ENCODE measurements at places on chromosomes 12 and 14.

DNA sequence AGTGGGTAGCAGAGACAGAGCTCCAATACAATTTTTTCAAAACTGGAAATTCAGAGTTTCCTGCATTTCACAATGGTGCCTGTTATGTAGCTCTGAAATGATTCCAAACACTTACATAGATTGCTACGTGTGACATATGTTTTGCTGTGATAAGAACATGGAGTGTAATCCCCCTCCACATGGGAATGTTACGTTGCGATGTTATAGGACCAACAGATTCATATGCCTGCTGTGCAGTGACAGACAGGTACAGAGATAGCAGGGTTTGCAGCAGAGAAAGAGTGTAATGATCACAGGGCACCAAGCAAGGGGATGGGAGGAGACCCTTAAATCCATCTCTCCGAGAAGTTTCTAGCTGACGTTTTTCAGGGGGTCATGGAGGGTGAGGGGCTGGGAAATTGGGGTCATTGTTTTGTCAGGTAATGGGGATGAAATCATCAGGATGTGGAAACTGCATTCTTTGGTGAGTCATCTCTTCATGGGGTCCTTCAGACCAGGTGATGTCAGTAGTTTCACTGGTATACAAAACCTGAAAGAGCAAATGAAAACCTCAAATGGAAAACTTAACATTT is 76.6 kb upstream of the OSBPL8 start:
- DNase-seq = no peak

DNA sequence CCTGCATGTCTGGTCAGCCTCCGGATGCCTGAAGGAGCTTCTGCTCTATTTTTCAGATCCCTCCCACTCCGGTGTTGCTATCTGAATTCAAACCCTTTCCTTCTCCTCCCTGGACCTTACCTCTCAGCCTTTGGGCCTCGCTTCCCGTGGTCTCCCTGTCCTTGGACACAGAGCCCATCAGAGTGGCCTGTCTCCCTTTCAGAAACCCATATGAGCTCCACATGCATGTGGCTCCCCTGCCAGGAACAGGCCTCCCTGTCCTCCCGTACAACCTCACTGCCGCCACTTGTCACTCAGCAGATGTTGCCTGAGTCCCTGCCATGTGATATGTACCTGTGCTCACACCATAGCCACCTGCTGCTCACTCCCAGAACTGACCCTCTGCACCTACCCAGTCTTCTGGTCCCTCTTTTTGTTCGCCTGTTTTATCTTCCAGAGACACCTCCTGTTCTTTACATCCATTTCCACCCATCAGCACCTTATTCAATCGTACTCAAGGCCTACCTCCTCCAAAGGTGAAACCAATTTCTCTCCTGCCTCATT is 182.5 kb downstream of the ZFP36L1 start:
- DNase-seq = no peak

DNA sequence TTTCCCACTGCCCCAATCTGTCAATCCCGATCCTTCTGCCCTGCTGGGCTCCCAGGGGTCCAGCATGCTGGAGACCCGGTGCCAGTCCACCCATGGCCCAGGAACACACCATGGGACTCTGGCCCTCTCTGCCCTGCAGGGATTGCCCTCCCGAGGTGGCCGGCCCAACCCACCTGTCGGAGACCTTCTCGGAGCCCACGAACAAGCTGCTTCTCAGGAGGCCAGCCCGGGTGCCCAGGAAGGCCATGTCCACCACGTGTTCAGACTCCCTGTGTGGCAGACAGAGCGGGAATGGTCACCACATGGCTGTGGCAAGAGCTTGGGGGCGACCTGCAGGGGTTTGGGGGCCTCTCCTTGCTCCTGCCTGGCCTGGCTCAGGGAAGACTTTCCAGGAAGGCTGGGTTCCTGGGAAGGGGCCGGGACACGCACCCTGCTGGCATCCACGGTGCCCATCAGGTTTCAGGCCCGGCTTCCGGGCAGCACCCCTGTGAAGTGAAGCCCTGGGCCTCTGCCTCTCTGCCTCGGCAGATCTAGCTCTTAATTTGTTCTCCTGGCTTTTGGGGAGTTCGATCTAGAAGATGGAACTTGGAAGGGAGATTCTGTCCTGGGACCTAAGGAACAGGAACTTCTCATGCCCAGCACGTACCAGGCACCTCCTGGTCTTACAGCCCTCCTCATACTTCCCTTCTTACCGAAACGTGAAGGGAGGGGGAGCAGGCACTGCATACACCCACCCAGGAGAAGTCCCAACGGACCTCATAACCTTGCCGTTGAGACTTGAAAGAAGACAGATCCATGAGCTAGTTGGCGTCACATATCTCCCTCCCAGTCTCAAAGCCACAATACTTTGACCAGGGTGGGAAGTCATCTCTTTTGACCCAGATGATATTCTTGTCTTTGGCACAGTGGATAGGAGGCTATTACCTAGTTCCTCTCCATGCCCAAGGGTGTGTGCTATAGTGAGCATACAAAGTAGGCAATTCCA is 26.3 kb downstream of the LRTM2 start:
- no peak for DNase-seq

DNA sequence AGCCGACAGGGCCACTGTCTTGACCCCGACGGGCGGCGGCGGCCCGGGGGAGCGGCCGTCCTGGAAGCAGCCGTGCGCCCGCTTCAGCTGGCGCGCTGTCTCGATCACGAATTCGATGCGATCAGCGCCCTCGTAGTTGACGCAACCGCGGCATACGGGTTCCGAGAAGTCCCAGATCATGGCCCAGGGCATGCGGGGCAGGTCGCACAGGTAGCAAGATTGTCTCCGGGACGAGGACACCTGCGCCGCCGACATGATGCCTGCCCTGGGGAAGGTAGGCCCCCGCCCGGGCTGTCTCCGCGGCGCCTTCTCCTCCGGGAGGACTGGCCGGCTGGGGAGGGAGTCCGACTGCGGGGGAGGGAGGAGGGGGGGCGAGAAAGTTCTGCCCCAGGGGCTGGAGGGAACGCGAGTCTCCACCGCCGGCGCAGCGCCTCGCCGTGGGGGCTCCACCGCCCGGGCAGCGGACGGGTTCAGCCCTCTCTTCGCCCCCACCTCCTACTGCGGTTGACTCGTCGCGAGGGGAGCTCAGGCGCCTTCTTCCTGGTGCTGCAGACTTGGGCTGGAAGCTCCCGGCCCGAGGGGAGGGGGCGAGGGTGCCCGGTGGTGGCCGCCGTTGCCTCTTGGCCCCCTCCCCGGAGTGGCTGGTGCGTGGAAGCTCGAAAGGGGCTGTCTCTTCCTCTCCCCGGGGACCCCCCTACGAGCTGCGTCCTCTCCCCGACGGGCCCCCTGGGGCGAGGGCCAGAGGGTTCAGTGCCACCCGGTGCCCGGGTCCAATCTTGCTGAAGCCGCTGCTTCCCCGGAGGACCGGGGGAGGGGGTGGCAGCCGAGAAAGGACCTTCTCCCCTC is 747 bp downstream of the IRF2BPL start:
- peak; percentile 72 for DNase-seq

GRCh38 chr12:93122569-93123091 is 193.5 kb upstream of the EEA1 start:
- DNase-seq = no peak

GRCh38 chr12:115761784-115762183 is 515.7 kb downstream of the MED13L start:
- no peak for DNase-seq

DNA sequence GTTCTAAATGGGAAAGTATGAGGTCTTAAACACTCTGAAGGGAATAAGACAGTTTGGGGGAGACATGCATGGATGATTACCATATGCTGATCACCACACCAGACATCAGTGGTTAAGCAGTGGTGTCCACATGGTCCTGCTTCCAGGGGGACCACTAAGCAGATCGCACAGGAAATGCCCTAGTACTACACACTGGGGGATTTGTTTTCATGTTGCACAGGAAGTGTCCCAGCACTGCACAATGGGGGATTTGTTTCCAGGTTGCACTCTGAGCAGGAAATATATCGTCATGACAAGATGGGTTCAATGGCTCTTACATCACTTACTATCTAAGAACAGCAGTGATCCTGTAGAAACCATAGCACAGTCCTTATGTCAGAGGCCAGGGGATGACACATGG is 245.5 kb downstream of the BCL11B start:
- DNase-seq = no peak

DNA sequence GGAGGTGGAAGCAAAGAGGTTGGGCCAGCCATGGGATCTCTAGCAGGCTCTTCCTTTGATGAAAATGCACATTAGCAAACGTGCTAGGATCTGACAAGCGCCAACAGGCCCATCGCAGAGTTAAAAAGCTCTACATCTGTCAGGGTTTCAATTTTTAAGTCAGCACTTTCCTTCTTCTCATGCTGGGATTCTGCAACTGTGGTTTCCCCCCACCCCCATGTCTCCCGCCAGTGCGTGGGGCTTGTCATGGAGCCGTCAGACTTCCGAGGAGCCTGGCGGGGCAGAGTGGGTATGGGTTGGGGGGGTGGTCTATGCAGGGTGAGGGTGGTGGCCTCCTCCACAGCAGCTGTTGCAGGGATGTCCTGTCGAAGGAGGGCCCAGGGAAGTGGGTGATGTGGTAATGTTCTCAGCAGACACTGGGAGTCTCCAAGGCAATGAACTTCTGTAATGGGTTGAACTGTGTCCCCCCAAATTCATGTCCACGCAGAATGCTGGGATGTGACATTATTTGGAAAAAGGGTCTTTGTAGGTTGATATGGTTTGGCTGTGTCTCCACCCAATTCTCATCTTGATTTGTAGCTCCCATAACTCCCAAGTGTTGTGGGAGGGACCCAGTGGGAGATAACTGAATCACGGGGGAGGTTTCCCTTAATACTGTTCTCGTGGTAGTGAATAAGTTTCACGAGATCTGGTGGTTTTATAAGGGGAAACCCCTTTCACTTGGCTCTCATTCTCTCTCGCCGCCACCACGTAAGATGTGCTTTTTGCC is 115.2 kb upstream of the MAP1LC3B2 start:
- DNase-seq = no peak

- no peak for DNase-seq
These were observed 25.6 kb upstream of the PTHLH start for GRCh38 chr12:27998170-27998569.

DNA sequence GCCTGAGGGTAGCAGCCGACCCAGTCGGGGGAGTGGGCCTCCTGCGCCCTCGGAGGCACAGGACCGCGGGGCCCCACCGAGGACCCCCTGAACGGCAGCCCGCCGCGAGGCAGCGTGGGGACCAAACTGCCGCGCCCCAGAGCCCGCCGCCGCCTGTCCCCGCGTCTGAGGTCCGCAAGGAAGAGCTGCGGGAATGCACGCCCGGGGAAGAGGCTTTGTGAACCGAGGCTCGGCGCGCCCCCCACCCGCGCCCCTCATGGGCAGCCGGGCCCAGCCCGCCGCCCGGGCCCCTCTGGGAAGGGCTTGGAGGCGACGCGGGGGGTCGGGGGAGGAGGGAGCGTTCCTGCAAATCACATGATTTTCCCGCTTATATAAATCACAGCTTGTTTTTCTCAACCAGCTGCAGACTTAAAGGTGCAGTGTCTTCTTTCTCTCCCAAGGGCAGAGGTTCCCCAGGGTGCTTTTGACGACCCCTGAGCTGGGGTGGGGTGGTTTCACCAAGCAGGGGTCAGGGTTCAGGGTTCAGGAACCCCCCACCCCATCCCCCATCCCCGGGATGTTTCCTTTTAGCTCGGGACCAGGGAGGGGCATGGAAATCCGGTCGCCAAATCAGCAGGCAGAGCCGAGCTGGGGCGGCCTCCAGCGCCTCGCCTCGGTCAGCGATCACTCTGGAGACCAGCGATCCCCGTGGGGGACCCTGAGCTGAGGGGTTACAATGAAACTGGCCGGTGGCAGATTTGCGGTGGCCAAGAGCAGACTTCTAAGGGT is 44.7 kb upstream of the ATP23 start:
- DNase-seq = peak; percentile 19

DNA sequence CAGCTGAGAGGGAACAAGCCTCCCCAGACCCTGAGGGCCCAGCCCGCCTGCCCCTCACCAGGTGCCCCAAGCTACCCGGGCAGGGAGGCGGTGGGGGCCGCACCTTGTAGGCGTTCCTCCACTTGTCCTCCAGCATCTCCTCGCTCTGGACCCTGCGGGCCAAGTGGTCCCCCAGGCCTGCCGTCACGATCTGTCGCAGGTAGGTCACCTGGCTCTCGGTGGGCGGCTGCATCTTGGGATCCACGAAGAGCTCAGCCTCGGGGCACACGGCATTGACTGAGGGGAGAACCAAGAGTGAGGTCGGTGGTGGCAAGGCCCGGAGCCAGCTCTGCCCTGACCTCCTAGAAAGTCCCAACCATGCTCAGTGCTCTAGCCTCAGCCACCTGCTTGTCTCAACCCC is 36.6 kb downstream of the DHX37 start:
- DNase-seq = no peak

GRCh38 chr14:93803408-93804318 is 15.4 kb upstream of the PRIMA1 start:
- no peak for DNase-seq

GRCh38 chr12:86838711-86839110 is 582.5 kb upstream of the MGAT4C start:
- no peak for DNase-seq

DNA sequence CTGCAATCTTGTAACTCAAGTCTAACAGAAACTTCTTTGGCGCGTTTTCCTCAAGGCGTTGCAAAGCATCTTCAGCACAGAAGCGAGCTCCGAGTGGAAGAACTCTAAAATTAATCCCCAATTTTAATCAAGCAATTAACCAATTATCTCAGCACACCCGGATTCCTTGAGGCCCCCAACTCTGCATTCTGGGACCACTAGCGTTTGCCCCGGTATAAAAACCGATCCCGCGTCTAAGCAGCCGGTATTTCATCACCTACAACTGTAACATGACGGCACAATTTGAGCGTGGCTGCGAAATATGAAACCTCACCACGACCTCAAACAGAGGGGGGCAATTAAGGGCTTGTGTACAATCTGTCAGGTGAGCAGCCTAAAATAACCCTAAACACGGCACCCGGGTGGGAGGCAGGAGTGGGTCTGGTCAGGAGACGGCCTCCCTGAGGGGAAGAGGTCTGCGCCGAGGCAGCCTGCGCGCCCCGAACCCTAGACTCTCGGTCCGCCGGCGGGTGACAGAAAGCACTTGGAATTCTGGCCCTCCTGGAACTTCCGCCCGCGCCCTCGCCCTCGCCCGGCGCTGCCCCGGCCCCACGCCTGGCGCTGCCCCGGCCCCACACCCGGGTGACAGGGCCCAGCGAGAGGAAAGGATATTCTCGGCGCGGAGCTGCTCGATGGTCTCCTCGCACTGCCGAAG is 594 bp downstream of the ZCCHC8 start:
- peak; percentile 54 for DNase-seq

DNA sequence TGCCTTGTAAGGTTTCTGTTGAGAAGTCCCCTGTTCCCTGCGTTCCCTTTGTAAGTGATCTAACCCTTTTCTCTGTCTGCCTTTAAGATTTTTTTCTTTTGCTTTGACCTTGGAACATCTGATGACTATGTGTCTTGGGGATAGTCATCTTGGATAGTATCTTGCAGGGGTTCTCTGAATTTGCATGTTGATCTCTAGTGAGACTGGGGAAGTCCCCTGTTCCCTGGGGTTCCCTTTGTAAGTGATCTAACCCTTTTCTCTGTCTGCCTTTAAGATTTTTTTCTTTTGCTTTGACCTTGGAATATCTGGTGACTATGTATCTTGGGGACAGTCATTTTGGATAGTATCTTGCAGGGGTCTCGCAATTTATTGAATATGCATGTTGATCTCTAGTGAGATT is 38.2 kb upstream of the TMX1 start:
- no peak for DNase-seq

- peak; percentile 58 for DNase-seq
These were observed at the start of gene NCOR2 for GRCh38 chr12:124566997-124567672. Gene NCOR2, minus strand, starts transcription at chr12:124567612. Its CDS starts 72,361 bp downstream, at chr12:124495251.
